Breast epithelium (tissue), 4 donors: ENCODE measurements at places on chromosomes 16 and 17. TPM values are rescaled to one million over a fixed set of nuclear protein-coding genes. Genes with fewer than 3 reads are reported as not detected.

DNA sequence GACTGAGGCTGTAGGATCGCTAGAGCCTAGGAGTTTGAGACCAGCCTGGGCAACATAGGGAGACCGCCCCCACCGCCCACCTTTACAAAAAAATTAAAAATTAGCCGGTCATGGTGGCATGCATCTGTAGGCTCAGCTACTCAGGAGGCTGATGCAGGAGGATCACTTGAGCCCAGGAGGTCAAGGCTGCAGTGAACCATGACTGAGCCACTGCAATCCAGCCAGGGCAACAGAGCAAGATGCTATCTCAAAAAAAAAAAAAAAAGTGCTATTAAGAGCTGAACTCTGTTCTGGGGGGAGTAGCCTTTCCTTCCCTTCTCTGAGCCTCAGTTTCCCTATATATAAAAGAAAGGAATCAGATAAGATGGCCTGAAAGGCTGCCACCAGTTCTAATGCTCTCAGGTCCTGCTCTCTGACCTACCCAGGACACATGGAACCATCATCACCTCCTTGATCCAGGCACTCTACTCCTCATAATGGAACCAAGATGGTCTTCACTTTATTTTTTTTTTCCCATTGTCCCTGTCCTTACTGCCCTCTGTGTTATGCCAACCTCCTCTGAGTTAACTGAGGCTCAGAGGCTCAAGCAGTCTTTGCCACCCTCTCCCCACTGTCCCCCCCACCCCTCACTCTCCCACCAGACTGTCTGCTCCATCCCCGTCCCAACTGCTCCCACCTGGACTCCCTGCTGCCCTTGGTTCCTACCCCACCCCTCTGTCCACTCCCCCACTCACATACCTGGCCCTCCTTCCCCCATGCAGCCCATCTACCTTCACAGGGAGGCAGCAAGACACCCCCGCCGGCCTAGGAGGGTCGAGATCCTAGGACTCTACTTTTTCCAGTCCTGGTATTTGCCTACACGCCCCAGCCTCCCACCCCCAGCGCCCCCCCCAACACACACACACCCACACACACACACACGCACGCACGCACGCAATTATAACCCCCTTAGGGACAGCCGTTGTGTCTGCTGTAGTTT is 23.8 kb upstream of the EIF1 start:
- no peak for DNase-seq

GRCh38 chr16:68605746-68606145 is 39.4 kb upstream of the CDH3 start:
- DNase-seq, result no peak

The CCDC200 gene
- not detected for total RNA-seq

- DNase-seq, result peak; percentile 60
Observed at GRCh38 chr17:13002761-13003453, 14.9 kb downstream of the ELAC2 start.

GRCh38 chr17:31122746-31123145 is 28.0 kb downstream of the NF1 start:
- no peak for DNase-seq

GRCh38 chr16:6081320-6081976 is 983.9 kb upstream of the EEF2KMT start:
- DNase-seq, result no peak

- no peak for DNase-seq
Observed at GRCh38 chr16:57009643-57010170, 20.4 kb downstream of the NLRC5 start.

The ADAD2 gene
- 0.96 TPM for total RNA-seq

DNA sequence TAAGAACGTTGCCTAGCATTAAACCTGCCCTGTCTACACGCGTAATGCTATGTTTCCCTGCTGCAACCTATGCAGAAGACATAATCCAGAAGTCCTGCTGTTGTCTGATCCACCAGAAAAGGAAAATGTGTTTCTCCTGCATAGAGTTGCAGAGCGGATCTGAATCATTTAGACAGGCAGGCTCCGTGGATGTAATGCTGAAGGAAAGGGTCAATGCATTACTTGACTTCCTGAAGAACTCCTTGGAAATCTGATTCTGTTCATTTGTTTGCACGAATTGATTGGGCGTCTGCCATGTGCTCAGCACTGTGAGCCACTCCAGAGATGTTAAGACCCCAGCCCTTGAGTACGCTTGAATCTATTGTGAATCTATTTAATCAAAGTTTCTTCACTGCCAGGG is 83.4 kb downstream of the FOXL1 start:
- DNase-seq, result no peak
